Fibroblast of skin of right biceps (primary cell): ENCODE measurements at places on chromosomes 2 and 18.

GRCh38 chr2:201114846-201115245, 1.1 kb upstream of the CFLAR start:
- DNase-seq, result no peak

DNA sequence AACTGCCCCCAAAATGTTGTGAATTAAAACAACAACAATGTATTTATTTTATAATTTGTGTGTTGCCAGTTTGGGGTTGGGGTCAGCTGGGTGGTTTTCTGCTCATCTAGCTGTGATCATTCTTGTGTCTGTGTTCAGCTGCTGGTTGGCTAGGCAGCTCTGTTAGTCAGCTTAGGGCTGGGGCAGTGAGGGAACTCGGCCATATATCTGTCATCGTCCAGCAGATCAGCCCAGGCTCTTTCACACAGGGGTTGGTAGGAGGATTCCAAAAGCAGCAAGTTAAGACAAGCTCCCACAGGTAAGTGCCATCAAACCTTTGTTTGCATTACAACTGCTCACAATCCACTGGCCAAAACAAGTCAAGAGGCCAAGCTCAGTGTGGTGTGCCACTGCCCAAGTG, 121.5 kb downstream of the LPIN1 start:
- DNase-seq, result no peak

GRCh38 chr2:9294764-9295163, 88.2 kb downstream of the ASAP2 start:
- DNase-seq, result no peak

- no peak for DNase-seq
These were observed 319 bp downstream of the ZSCAN30 start for GRCh38 chr18:35289727-35290093.

- no peak for DNase-seq
These were observed 237.8 kb downstream of the WDR7 start for GRCh38 chr18:56888978-56889377.

GRCh38 chr18:58838165-58838860, 26.4 kb upstream of the ZNF532 start:
- DNase-seq, result no peak

DNA sequence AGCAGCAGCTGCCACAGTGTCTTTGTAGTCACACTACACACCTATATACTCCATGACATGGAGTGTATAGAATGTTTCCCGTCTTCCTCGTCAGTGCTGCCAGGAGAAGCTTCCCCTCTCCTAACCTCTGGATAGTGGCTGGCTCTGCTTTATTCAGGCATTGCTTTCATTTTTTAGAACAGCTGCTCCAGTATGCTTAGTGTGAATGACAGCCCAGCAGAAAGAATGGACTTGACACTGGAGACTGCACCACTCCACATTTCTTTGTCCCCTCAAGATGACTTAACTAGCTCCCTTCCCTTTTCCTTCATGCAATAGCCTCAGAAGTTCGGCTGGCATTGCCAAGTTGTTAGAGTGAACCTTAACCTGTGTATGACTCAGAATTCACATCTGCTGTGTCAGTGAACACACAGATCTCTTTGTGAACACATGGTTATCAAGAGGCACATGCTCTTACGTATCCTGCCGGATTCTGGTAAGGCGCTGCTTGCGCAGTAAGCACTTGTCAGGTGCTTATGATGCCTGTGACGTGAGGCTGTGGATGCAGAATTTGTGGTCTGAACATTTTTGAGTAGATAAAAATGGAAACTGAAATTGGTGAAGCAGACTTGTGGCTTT, 73.9 kb downstream of the NEDD4L start:
- peak; percentile 51 for DNase-seq

GRCh38 chr2:41199334-41199733, 747.4 kb upstream of the SLC8A1 start:
- no peak for DNase-seq

DNA sequence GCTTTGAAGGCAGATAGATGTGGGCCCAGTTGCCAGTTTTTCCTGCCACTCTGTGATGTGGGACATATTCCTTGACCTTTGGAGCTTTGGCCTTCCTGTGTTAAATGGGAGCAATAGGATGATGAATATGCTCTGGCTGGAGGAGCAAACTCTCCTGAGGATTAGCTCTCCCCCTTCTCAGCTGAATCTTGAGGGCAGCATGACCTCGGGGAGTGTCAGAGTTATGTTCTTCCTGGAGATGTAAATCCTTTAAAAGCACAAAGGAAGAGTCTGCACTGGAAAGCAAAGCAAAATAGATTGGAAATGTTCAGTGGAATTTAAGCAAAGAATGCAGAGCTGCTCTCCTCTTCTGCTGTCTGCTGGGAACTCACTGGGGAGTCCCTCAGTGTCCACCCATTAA, 160.1 kb downstream of the ALK start:
- no peak for DNase-seq

DNA sequence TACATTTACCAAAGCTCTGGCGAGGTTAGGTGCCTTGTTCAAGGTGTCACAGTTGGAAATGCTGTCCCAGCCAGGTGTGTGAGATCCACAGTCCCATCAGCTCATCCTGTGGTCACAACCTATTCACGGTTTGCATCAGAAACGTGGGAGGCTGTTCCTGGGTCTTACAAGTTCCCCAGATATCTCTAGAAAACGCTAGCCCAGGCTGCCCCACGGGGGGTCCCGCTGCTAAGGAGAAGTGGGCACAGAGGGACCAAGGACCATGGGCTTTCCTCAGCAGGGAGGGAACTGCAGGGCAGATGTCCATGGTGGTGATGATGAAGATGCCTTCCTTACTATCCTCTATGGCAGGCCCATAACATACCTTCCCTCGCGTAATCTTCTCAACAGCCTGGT, 649 bp downstream of the FECH start:
- no peak for DNase-seq

DNA sequence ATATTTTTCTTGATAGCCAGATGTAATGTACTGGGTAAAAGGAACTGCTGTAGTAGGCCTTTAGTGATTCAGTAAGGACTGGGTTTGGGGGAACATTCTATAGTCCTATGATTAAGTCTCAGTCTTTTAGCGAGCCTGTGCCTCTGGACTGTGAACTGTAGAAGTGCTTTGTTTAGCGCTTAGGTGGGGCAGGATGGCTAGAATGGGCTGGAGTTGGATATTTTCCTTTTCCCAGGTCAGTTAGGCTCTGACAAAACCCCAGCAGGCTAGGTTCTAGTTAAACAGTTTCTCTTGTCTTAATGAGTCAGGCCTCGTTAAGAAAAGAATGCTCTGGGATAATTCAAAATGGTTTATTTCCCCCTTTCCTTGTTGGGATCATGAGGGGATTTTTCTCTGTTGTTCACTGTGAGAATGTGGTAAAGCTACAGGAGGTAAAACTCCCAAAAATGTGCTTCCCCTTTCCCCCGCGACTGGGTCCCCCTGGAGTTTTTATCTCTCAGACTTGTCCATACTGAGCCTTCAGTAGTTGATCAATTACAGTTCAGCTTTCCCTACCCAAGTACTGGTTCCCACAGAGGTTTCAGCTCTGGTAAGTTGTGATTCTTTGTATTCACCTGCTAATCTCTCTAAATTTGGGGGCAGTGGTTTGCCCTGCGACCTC, 31.5 kb downstream of the EHBP1 start:
- peak; percentile 15 for DNase-seq

GRCh38 chr2:197028633-197029032, 102.1 kb upstream of the PGAP1 start:
- no peak for DNase-seq

- no peak for DNase-seq
These were observed 531.5 kb upstream of the SALL3 start for GRCh38 chr18:78448106-78448505.

GRCh38 chr18:26869640-26870039, 4.1 kb upstream of the AQP4 start:
- DNase-seq, result no peak

- no peak for DNase-seq
These were observed 9.5 kb upstream of the INSIG2 start for GRCh38 chr2:118078734-118079133.

DNA sequence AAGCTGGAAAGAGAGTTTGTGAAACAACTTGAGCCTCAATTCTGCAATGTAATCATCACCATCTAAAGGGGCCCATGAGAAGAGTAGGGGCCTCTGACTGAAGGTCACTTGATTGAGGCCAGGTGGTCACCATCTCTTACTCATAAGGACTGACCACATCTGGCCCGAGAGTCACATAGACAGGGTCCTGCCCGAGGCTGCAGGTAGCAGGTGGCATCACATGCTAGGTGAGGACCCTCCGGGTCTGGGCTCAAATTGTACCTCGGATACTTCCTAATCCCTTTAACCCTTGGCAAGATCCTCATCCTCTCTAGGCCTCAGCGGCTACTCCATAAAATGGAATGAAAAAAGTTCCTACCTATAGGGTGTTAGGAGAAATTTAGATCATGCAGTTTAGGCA, 16.7 kb downstream of the FHL2 start:
- no peak for DNase-seq

DNA sequence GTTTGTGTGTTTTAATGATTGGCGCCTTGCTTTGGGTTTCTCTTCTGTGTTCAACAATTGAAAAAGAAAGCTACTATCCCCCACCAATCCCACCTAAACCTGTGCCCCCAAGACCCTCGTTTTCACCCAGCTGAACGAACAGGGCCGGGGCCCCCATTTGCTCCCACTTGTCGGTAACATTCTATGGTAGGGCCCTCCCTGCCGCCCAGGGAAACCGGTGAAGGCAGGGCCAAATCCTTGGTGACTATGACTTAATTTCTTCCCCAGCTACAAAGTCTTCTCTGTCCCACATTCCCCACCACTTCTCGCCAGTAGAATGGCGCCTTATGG, 598 bp upstream of the SNRNP200 start:
- DNase-seq, result no peak

DNA sequence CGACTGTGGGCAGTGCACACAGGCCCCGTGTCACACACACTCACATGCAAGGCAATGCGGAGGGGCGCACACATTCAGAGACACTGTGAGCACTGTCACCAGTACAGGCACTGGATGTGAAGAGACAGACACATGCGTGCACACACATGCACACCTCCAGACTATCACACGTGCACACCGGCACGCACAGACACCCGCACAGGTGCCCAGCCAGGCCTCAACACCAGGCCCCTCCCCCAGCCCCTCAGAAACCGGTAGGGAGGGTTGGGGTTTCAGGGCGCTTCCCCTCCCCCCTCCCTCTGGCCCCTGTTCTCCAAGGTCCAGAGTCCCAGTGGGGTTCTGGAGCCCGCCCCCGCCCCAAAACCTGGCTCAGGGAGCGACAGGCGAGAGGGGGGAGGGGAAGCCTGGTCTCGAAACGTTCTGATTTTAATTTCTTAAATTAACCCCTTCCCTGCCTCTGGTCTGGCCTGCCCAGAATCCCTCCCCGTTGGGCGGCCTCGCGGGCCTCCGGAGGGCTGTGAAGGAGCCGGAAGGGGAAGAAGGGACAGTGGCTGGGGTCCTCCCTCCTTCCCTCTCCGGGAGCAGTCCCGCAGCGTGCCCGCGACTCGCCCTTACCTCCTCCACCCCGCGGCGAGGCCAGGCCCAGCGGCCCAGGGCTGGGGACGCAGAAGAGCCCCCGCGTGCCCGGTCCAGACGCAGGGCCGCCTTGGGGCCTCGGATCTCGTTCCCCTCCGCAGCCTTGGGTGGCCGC, 558 bp downstream of the FBXO41 start:
- DNase-seq, result no peak
